ENCODE measurements at places on chromosomes 4 and X.

DNA sequence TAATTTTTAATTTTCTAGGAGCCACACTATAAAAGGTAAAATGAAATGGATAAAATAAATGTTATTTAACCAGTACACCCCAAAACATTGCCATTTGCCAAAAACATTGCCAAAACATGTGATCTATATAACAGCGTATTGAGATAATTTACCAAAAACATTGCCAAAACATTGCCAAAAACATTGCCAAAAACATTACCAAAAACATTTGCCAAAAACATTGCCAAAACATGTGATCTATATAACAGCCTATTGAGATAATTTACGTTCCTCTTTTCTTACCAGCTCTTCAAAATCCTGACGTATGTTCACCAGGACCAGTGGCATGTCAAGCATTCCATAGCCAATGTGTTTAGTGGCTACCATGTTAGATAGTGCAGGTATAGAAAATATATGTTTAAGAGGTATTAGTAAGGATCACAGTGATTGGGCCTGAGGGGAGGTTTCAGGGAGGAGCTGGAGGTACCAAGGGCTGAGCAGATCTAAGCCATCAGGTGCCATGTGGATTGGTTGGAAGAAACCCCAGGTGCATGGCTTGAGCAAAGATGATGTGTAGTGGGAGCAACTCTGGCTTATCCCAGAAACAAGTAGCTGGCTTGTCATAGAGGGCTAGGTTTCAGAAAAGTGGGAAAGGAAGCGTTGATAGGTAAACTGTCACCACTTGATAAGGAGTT, 42.6 kb downstream of the RAPGEF2 start:
- DNase-seq = no peak

GRCh38 chr4:3397128-3397527, 44.6 kb upstream of the HGFAC start:
- no peak for DNase-seq

GRCh38 chr4:159823743-159824142, 720.9 kb downstream of the RAPGEF2 start:
- no peak for DNase-seq

DNA sequence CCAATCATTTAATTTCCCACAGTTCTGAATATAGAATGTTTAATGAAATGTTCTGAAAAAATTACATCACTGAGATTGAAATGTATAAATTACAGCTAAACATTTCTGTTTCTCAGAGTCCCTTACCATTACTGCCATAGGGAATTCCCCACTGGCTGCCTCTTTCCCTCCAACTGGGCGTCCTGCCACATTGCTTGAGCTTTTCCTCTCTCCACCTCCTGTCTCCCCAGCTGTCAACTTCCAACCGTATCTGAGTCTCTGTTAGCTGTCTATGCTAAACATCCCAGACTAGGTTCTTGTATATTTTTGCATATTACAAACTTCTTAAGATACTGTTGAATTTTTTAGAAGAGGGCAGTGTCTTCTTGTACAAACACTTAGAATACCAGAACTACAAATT, 407.3 kb upstream of the SLIT2 start:
- DNase-seq = peak; percentile 78

- DNase-seq = no peak
Measured at GRCh38 chr4:13302876-13303275, 181.3 kb downstream of the RAB28 start.

DNA sequence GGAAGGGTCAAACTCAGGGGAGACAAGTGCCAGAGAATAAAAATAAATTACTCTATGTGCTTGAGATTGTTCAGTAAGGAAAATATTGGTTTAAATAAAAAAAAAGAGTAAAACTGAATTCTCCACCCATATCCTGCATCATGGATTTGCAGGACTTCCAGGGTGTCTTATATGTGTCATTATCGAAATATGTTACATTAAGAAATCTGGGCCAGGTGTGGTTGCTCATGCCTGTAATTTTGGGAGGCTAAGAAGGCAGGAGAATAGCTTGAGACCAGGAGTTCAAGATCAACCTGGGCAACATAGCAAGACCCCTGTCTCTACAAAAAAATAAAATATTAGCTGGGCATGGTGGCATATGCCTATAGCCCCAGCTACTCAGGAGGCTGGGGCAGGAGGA, 104.9 kb downstream of the PPP3CA start:
- DNase-seq = no peak

GRCh38 chr4:125313497-125313896, 1.3 kb upstream of the FAT4 start:
- peak; percentile 61 for DNase-seq

GRCh38 chrX:72071213-72071612, 60.5 kb downstream of the RTL5 start:
- no peak for DNase-seq

DNA sequence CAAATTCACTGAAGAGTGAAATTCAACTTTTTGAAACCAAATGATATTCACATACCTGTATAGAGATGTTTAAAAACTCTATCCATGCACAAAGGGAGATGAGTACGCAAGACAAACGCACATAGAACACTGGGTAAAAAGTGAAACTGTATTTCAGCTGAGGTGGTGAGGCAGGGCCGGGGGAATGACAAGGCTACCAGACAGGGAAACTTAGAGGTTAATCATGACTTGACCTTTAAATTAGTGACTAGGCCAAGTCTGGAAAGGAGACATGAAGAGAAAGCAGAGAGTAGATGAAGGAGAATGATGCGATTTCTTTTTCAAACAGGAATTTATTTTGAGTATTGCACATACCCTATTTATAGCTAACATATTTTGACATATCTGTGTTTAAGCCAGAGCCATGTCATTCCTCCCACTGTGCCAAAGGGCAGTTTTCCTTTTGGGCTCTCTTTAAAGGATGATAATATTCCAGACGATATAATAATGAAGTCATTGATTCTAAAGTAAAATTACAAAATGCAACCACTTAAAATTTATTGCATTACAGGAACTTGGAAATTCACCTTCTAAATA, 49.4 kb downstream of the ARHGEF6 start:
- no peak for DNase-seq

GRCh38 chrX:134633832-134634231, 24.4 kb downstream of the PLAC1 start:
- no peak for DNase-seq

DNA sequence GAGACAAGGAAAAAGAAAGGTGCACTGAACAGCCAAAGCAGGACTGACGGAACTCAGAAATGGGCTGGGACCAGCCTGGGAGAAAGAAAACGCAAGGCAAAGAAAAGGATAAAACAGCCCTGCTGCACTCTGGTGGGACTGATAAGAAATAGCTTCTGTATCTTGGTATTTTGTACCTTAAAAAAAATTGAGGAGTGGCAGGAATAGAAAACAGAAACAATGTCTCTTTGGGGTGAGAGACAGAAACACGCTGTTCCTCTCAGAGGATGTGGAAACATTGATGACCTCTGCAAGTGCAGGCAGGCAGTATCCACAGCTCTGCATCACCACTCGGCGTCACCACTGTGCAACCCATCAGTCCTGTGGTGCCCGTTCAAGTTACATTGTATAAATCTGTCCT, 152.5 kb upstream of the SPRY1 start:
- no peak for DNase-seq

- DNase-seq = no peak
Measured at GRCh38 chr4:76485450-76485849, 50.4 kb downstream of the SHROOM3 start.

DNA sequence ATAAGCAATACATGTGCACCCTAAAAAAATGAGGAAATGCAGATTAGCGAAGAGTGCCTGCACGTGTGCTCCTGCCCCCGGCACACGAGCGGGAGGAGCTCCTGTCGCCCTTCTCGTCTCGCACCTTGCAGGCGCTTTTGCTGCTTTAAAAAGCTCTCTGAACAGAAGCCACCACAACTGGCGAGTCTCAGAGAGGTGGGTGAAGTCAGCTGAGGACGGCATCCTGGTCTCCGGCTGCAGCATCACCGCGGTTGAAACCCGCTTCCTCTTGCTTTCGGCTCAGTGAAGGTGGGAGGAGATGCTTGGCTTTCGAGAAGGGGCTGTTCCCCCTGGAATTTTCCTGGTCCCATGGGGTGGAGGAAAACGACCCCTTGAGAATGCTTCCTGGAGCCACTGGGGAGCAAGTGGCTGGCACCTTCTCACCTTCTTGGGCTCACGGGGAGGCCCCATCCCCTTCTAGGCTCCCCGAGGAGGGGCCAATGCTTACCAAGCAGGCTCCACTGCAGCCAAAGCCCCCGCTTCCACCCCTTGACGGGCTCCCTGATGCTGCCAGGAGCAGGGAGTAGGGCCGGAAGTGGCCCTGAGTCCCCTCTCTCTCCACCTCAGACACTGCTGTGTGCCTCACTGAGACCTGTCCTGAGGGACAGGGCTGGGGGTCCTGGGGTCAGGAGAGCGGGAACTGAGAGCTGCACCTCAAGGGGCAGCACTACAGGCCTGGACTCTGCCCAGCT, 29.2 kb upstream of the MXD4 start:
- DNase-seq = no peak

GRCh38 chr4:139501117-139501516, 47.2 kb downstream of the RAB33B start:
- DNase-seq = no peak
